ENCODE measurements at places on chromosomes 12 and 14. TPM values are rescaled to one million over a fixed set of nuclear protein-coding genes. Genes with fewer than 3 reads are reported as not detected.

DNA sequence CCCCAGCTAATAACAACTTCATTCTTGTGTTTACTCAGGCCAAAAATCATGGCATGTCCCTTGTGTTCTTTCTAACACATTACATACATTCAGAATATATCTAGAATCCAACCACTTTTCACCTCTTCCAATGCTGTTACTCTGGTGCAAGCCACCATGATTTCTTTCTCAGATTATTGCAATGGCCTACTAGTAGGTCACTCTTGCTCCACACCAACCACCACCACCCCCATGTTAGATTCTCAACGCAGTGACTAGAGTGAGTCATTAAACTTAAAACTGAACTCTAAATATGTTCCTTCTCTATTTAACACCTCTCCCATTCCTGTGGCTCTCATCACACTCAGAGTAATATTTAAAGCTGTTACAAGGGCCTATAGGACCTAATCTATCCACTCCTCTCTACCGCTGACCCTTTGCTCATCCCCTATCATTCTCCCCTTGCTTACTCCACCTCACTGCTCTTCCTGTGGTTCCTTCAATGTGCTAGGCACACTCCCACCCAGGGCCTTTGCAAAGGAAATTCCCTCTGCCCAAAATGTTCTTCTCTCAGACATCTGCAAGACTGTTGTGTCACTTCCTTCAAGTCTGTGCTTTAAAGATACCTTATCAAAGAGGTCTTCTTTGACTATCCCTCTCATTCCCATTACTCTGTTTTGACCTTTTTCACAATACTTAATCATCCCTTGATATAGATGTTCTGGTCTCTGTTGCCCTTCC, 6.6 kb downstream of the RTN1 start:
- H3K36me3 ChIP-seq = no peaks in the 10 kb centered on the region
- no peak overlapping the region for H3K27ac ChIP-seq
- no peaks in the 10 kb centered on the region for H3K27me3 ChIP-seq

DNA sequence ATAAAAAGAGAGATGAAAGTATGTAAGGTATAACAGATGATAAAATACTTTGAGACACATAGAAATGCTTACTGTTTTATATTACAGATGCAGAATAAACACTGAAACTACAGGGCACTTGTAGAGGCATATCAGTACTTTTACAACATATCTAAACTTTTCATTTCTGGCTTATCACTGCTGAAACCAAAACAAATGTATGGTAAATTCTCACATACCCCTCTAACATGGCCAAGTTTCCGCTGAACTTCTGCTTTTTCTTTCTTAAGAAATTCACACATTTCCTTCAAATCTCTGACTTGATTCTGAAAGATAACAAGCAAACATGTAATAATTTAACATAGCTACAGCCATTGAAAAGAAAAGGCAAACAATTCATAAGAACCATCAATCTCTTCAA, 33.3 kb upstream of the C12orf50 start:
- H3K4me3 ChIP-seq = no peak overlapping the region
- no peak overlapping the region for H3K27ac ChIP-seq
- no peaks in the 10 kb centered on the region for H3K36me3 ChIP-seq

- H3K4me1 ChIP-seq = no peaks in the 10 kb centered on the region
- H3K27me3 ChIP-seq = no peaks in the 10 kb centered on the region
- H3K4me3 ChIP-seq = no peak overlapping the region
- no peak overlapping the region for H3K27ac ChIP-seq
- no peaks in the 10 kb centered on the region for H3K36me3 ChIP-seq
- no peak for DNase-seq
Measured at GRCh38 chr14:36014236-36014635, 162.3 kb downstream of the PTCSC3 start.

- no peaks in the 10 kb centered on the region for H3K36me3 ChIP-seq
- no peak overlapping the region for H3K4me3 ChIP-seq
- no peaks in the 10 kb centered on the region for H3K4me1 ChIP-seq
- H3K27ac ChIP-seq = no peak overlapping the region
- DNase-seq = no peak
- no peaks in the 10 kb centered on the region for H3K27me3 ChIP-seq
Measured at GRCh38 chr12:125092108-125092871, 27.1 kb downstream of the AACS start.

GRCh38 chr14:60642270-60643140, 6.8 kb downstream of the SIX1 start:
- no peak overlapping the region for H3K27ac ChIP-seq
- peaks cover 4% of the 10 kb centered on the region for H3K4me1 ChIP-seq
- H3K36me3 ChIP-seq = no peaks in the 10 kb centered on the region
- DNase-seq = no peak
- H3K4me3 ChIP-seq = no peak overlapping the region
- H3K27me3 ChIP-seq = peaks cover 38% of the 10 kb centered on the region

DNA sequence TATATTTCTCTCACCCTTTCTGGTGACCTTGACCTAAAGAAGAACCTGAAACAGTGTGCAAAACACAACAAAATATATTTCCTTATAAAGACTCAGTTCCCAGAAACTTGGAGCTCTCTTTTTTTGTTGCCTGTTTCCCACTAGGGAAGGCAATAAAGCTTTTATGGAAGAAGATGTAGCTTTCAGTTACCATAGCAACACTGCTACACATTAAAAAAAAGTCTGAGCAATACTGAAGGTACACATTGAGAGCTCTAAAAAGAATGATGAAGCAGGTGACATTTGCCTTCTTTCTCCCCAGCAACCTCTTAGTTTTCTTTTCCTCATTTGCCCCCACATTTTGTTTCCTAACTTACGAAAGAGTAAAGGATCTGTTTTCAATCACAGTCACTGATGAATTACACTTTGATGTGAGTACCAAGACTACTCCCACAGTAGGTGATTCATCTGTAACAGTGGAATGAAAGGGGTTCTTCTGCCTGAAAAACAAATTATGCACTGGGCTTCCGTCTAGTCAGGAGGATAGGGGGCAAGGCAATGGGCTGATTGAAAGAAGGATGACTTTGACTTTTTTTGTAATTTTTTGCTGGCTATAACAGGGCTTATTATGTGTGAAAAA, 1.1 kb upstream of the CATSPERB start:
- peak overlapping the region; percentile 80 for H3K27ac ChIP-seq
- H3K4me3 ChIP-seq = no peak overlapping the region
- H3K36me3 ChIP-seq = no peaks in the 10 kb centered on the region
- H3K27me3 ChIP-seq = no peaks in the 10 kb centered on the region
- DNase-seq = no peak

GRCh38 chr12:100439797-100440196, 33.9 kb upstream of the NR1H4 start:
- no peaks in the 10 kb centered on the region for H3K36me3 ChIP-seq
- no peaks in the 10 kb centered on the region for H3K27me3 ChIP-seq
- no peak overlapping the region for H3K27ac ChIP-seq
- no peak for DNase-seq
- no peaks in the 10 kb centered on the region for H3K4me1 ChIP-seq

DNA sequence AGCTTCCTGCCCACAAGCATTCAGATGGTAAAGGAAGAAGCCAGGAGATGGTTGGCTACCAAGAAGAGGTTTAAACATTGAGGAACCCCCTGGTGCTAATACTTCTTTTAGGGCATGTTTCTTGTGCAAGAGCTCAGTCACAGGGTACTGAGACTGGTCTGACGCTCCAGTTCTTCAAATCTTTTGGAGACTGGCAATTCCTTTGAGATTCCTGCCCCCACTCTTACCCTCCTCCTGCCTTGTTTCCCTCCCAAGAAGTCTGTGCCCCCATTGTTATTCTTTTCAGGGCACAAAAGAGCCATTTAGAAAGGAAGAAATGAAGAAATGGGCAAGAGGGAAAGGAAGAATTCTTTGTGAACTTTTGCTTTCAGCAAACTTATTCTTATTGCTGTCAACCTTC, 11.8 kb downstream of the A2ML1 start:
- no peak for DNase-seq
- no peaks in the 10 kb centered on the region for H3K36me3 ChIP-seq
- H3K4me1 ChIP-seq = no peaks in the 10 kb centered on the region
- H3K27me3 ChIP-seq = no peaks in the 10 kb centered on the region
- H3K27ac ChIP-seq = no peak overlapping the region
- no peak overlapping the region for H3K4me3 ChIP-seq

DNA sequence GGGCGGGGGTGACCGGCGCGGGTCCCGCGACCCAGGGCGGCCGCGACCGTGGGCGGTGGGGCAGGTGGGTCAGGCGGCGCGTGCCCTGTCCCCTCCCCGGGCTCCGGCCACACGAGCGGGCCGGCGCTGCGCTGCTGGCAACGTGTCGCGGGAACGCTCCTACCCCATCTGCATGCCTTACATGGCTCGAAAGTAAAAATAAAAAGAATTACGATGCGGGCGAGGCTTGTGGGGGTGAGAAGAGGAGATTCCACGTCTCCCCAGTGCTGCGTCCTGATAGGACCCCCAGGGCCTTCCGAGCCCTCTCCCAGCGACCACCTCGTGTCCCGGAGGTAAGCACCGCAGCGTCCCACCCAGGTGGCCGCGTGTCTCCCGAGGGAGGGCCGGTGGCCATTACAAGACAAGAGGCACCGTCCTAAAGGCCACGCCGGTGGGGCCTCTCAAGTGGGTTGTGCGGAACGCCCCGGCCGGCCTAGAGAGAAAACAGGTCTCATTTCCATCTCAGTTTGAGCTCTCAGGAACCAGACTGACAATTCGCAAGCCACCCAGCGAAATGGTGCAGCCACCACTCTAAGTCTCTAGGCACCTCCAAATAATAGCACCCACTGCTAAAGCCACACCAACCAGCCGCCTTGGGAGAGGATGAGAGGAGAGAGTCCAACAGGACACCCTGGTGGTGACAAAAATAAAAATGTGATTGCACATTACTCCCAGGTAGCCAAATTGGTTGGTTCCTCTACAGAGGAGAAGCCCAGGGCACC, 612 bp upstream of the FOXN3 start:
- no peaks in the 10 kb centered on the region for H3K36me3 ChIP-seq
- peak overlapping the region; percentile 83 for H3K4me3 ChIP-seq
- H3K27me3 ChIP-seq = no peaks in the 10 kb centered on the region
- peak; percentile 65 for DNase-seq
- peaks cover 4% of the 10 kb centered on the region for H3K4me1 ChIP-seq

- no peak overlapping the region for H3K4me3 ChIP-seq
- no peaks in the 10 kb centered on the region for H3K27me3 ChIP-seq
- no peak overlapping the region for H3K27ac ChIP-seq
- no peaks in the 10 kb centered on the region for H3K36me3 ChIP-seq
Measured at GRCh38 chr14:75489480-75489837, 32.8 kb upstream of the BATF start.

DNA sequence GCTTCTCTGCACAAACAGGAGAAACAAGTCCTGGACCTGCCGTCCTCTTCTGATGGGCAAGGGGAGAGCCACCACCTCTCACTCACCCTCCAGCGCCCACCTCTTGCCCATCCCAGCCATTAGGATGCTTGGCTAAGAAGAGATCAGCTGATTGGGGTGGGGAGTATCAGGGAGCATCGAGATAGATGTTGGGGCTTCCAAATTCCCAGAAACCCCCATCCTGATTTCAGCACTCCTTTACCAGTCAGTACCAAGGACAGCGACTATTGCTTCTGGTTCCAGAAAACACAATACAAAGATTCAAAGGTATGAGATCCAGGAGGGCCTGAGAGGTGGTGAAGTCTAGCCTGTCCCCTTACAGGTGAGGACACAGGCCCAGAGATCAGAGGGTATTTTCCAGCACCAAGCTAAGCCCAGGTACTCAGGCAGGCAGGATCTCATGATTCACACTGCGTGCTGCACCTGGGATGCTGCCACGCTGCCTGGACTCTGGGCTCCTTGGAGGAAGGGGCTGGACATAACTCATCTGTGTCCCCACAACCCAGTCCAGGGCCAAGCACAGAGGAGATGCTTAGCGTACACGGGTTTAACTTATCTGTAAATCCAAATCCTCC, 76.6 kb downstream of the TUNAR start:
- no peak overlapping the region for H3K4me3 ChIP-seq
- DNase-seq = no peak
- H3K27ac ChIP-seq = no peak overlapping the region
- no peaks in the 10 kb centered on the region for H3K4me1 ChIP-seq

DNA sequence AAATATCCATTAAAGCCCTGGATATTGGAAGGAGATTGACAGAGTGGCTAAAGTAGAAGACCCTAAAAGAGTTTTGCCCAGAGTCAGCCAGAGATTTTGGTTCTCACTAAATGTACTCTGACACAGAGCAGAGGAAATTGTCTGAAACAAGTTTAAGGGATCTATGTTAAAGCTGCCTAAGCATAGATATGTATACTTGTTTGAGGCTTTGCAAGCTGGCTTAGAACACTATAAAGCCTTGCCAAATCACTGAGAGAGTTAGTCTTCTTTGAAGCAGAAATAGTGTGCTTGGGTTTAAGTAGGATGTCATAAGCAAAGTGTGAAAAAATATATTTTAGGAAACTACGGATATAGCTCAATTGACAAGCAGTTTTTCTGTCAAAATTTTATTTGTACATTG, 653.5 kb downstream of the FSCB start:
- H3K4me3 ChIP-seq = no peak overlapping the region
- no peaks in the 10 kb centered on the region for H3K36me3 ChIP-seq
- DNase-seq = no peak
- no peaks in the 10 kb centered on the region for H3K27me3 ChIP-seq
- H3K4me1 ChIP-seq = no peaks in the 10 kb centered on the region
- no peak overlapping the region for H3K27ac ChIP-seq

GRCh38 chr12:70007687-70008086, 182.7 kb downstream of the MYRFL start:
- no peak overlapping the region for H3K4me3 ChIP-seq
- no peaks in the 10 kb centered on the region for H3K4me1 ChIP-seq
- no peaks in the 10 kb centered on the region for H3K27me3 ChIP-seq
- H3K27ac ChIP-seq = no peak overlapping the region
- no peaks in the 10 kb centered on the region for H3K36me3 ChIP-seq
- no peak for DNase-seq

DNA sequence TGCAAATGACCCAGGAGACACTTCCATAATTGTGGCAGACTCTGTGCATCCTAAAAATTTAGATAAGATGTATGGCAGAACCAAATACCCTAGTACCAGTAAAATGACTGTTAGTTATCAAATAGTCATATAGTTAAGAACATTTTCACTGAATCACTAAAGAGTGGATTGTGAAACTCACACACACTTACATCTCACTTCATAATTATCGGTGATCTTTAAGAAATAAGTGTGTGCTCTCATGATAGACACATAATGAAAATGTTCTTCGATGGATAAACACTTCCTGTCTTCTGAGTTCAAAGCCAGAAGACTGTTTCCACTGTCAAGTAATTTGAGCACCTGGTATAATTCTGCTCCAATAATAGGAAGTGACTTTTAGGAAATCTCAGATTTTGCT, 19.1 kb upstream of the KLRB1 start:
- no peak overlapping the region for H3K4me3 ChIP-seq
- H3K27ac ChIP-seq = no peak overlapping the region
- no peaks in the 10 kb centered on the region for H3K27me3 ChIP-seq

DNA sequence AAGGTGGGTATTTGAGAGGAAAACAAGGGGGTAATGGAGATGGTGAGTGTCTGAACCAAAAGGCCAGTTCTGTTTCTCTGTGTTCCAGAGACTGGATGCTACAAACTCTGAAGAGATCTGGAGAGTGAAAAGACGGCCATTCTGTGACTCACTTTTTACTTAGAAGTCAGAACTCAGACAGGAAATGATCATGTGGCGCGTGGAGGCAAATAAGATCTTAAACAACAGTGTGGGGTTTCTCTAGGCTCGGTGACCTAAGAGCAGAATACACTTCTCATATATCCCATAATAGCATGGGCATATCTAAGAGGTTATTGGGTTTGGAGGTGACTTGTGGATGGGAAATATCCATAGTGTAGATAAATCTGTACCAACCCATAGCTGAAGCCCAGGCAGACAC, 463.5 kb downstream of the TMEM132D start:
- H3K36me3 ChIP-seq = no peaks in the 10 kb centered on the region
- H3K27ac ChIP-seq = no peak overlapping the region
- H3K27me3 ChIP-seq = no peaks in the 10 kb centered on the region
- no peak overlapping the region for H3K4me3 ChIP-seq
- no peak for DNase-seq
- no peaks in the 10 kb centered on the region for H3K4me1 ChIP-seq

FAM181A gene
- not detected for total RNA-seq

BMP4 gene
- 16.8 TPM for total RNA-seq

SLC5A8 gene
- 0.14 TPM for total RNA-seq

HOMEZ gene
- total RNA-seq = 16.2 TPM

MRPL42 gene
- total RNA-seq = 59.4 TPM

Measured in uterus (tissue), 4 donors.